ENCODE measurements at places on chromosomes 2 and 18.

GRCh38 chr18:76466410-76466991 lies 28.5 kb downstream of the ZNF516 start:
- no peak for DNase-seq

DNA sequence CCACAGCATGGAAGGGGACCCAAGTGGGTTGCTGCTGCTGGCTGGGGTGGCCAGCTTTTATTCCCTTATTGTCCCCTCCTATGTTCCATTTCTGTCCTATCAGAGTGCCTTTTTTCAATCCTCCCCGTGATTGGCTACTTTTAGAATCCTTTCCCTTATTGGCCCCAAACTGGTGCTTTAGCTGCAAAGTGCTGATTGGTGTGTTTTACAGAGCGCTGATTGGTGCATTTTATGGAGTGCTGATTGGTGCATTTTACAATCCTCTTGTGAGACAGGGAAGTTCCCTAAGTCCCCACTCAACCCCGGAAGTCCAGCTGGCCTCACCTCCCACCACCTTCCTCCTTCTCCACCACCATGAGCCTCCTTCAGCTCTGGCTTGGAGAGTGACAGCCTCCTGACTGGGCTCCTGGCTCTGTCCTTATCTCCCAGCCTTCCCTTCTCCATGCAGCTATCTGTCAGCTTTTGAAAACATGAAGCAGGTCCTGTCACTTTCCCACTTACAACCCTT lies 20.7 kb upstream of the PLB1 start:
- DNase-seq = no peak

DNA sequence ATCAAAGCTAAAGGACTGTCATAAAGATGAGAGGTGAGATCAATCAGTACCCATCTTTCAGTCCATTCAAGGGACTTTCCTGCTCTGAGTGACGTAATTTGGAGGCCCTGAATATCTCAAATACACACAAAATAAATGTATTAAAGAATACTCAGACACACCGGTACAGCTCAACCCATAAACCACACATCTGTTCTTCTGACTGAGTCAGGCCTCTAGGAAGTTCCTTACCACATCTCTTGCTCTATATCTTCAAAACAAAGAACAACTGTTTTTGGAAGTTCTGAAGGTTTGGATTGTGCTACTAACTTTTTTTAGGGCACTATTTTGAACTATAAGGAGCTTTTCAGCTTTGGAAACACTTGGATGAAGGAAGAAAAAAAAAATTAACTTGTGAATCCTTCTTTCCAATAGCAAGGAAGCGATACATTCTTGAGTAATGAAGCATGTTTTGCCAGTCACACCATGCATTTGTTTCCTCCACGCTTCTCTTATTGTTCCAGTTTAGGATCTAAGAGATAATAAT lies 866.5 kb upstream of the VRK2 start:
- peak; percentile 21 for DNase-seq

DNA sequence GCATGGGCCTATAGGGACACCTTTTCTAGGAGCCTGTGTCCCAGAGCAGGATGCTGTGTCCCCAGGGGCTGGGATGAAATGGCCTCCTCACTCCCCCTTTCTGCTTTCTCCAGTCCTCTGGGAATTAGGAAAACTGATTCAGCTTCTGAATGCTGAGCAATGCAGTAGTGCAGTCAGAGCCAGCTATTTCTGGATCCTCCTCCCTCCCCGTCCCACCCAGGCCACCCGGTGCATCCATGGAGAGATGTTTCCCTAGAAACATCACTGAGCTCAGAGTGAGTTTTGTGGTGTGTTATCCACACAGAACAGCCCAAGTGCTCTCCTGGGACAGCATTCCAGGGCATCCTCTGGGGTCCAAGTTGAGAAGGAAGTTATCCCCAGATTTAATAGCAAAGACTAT lies 125.5 kb downstream of the LOXHD1 start:
- DNase-seq = no peak

Data from NCI-H226 (cell line).